ENCODE measurements at places on chromosomes 12 and 14.

- DNase-seq: no peak
Observed at GRCh38 chr12:6641131-6641530, 5.4 kb upstream of the LPAR5 start.

DNA sequence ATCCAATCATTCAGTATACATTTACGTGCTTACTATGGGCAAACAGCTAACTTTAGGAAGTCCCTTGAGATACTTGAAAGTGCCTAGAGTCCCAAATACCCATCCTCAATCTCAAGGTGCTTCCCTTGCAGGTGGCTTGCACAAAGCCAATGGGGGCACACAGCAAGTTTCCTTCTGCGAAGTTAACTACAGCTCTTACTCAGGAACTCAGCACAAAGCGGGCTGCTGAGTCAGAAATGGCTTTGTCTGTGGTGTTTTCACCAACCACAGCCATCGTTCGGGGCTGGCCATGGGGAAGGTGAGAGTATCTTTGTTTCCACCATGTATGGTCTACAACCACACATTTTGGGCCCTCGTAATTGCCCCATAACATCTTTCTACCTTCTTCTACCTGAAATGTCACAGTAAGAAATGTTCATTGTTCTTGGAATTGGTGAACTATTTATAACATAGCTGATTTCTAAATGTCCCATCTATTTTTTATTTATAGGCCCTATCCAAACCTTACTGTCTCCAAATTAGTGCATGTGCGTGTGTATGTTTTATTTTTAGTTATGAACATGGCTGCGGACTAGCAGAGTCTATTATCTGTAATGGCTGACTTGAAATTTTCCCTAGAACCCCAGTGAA lies 13.9 kb downstream of the MFAP5 start:
- no peak for DNase-seq

- DNase-seq: no peak
Observed at GRCh38 chr14:104968541-104969401, 9.4 kb downstream of the AHNAK2 start.

DNA sequence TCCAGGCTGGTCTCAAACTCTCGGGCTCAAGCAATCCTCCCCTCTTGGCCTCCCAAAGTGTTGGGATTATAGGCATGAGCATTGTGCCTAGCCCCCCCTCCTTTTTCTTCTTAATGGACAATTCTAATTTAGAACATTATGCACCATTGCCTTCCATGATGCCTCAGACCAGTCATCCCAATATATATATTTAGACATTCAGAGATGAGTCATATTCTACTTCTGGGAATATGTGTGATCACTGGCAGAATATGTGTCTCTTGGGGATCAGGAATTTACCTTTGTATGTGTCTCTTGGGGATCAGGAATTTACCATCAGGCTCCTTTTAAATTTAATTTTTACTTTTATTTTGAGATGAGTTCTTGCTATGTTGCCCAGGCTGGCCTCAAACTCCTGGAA lies 7.5 kb upstream of the CCDC177 start:
- no peak for DNase-seq

DNA sequence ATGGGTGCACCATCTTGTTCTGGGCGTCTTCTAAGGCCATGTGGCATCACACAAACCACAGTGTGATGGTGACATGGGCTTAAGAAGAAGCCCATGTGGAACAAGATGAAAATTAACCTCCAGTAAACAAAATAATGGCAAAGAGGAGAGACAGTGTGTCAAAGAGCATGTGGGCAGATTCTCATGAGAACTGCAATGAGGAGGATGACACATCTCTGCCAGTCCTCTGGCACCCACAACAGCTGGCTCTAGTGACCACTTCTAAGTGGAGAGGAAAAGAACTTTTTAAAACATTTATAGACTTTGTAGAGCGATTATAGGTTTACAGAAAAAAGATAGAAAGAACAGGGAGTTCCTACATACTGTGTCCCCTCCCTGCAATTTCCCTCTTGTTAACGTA lies 401.4 kb downstream of the ATP23 start:
- DNase-seq: no peak

GRCh38 chr14:64717870-64718269 lies 13.6 kb downstream of the PLEKHG3 start:
- no peak for DNase-seq

GRCh38 chr12:56641219-56641618 lies 4.6 kb downstream of the ATP5F1B start:
- no peak for DNase-seq

- no peak for DNase-seq
Observed at GRCh38 chr14:53265025-53265424, 111.9 kb upstream of the DDHD1 start.

GRCh38 chr12:77685112-77685511 lies 145.6 kb upstream of the NAV3 start:
- DNase-seq: peak; percentile 28

DNA sequence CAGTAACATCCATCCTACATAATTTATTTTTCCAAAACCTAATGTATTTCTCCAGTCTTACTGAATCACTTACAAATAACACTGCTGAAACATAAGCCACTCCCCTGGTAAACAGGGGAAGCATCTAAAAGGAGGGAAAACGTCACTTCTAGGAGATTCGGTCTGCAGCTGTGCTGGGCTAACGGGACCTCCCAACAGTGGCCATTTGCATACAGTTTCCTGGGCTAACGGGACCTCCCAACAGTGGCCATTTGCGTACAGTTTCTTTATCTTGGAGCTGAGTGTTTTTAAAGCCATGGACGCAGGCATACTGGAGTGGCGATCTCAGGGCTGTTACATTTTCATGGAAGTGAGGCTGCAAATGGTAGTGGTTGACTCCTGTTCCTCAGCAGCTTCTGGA lies 242.9 kb downstream of the TMEM132D start:
- no peak for DNase-seq

DNA sequence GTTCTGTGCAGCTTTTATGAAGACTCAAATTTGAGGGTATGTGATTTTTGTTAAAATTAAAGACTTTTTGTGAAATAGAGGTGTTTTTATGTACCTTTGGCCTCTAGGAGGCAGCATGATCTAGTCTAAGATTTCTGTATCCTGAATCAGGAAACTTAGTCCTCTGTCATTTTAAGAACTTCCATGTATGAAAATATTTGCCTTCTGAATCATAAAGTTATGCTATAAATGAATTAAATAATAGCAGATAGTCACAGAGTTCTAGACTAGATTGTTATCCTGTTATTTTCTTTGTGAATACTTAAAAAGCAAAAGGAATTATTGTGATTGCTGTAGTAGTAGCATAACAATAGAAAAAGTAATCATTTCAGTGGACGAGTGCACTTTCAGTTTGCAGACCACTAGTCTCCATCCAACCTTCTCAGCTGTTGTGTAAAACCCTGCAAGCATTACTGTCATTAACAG lies 56.3 kb downstream of the FGD4 start:
- DNase-seq: peak; percentile 42

GRCh38 chr12:114920771-114921554 lies 237.0 kb upstream of the TBX3 start:
- DNase-seq: no peak

DNA sequence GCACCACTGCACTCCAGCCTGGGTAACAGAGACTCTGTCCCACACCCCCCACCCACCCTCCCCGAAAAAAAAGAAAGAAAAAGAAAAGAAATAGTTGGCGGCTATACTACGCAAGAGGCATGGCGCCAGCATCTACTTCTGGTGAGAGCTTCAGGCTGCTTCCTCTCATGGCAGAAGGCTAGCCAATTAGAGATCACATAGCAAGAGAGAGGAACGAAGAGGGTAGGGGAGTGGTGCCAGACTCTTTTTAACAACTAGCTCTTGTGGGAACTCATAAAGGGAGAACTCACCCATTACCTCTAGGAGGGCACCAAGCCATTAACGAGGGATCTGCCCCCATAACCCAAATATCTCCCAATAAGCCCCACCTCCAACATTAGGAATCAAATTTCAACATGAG lies 6.2 kb downstream of the DENND5B start:
- no peak for DNase-seq

DNA sequence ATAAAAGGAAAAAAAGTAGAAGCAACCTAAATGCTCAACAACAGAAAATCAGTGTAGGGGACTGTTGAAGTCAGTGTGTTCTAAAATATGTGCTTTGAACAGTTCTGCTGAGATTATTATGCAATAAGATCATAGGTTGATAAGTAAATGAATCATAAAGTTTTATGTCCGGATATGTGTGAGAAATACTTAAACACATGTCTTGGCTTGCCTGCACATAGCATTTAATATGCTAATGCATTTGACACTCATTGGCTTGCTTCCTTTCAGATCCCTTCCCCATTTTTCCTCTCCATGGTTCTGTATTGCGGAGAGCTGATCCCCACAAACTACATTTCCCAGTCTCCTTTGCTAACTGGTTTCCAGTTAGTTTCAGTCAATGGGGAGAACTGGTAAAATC lies 573.8 kb upstream of the TBX3 start:
- peak; percentile 20 for DNase-seq

DNA sequence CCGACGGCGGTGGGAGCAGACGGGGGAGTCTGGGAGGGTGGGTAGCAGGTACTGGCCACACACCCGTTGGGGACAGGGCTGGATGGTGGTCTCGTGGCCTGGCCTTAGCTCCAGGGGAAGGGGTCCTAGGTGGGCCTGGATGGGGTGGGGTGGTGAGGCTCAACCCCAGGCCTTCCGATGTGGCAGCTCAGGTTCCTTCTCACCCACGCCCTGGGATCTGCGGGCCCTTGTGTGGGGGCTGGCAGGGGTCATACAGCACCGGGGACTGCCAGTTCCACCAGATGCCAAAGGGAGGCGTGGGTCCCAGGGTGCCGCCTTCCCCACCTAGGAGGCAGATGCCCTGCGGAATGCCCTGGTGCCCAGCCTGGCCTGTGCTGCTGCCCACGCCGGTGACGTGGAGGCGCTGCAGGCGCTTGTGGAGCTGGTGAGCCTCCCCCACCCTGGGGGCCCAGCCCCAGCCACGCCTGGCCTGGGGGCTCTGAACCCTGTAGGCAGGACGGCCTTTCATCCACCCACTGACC lies 21.0 kb downstream of the ASPG start:
- DNase-seq: no peak

DNA sequence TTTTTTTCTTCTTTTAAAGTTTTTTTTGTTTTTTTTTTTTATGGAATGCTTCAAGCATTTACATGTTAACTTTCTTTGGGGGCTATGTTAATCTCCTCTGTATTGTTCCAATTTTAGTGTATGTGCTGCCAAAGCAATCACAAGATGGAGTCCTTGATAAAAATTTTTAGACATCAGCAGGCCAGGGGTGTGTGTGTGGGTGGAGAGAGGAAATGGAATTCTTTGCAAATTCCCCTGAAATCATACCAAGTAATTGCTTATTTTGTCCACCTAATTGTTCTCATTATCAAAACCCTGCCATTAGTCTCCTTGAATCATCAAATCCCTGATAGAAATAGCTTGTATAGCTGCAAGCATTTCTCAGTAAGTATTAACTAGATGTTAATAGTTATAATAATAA lies 21.7 kb downstream of the RNF212B start:
- no peak for DNase-seq

DNA sequence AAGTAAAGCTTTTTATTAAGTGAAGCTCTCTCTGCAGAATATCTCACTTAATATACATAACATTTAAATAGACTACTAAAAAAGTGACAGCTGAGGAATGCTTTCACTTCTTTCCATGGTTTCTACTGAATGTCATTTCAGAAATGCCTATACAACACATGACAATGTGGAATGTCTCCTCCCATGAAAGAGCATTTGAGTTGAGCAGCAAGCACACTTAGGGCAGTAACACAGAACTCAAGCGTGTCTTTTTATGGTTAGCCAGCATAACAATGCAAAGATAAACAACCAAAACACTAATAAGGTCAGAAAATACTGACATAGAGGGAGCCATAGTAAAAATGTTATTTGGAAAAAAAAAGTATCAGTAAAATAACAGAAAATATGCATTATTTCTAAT lies 9.4 kb downstream of the PPP1R12A start:
- DNase-seq: no peak

DNA sequence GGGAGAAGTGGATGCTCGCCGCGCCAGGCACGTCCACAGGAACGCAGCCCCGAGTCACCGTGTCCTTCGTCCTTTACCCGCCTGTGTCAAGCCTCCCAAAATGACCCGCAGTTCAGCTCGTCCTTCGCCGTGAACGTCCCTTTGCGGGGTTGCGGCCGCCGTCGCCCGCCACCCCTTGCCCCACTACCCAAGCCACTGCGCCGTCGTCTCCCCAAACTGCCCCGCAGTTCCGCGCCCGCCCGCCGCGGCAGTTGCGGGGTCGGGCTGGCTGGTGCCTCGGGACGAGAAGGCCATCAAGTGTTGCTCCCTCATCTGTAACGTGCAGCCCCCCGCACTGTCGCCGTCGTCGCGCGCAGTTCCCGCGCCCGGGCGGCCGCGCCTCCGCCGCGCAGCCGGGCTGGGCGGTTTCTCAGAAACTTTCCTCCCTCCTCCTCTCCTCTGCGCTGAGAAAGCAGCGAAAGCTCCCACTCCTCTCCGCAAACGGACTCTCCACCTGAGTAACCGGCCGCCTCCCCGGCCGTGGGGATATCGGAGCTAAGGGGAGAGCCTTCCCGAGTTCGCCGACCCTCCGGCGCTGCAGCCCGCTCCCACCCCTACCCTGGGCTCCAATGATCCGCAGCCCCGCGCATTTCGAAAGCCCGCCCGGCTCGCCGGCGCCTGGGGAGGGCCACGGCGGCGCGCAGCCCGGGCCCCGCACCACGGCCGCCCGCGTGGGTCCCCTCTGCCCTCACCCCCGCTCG lies 6.7 kb downstream of the CDKN1B start:
- no peak for DNase-seq

DNA sequence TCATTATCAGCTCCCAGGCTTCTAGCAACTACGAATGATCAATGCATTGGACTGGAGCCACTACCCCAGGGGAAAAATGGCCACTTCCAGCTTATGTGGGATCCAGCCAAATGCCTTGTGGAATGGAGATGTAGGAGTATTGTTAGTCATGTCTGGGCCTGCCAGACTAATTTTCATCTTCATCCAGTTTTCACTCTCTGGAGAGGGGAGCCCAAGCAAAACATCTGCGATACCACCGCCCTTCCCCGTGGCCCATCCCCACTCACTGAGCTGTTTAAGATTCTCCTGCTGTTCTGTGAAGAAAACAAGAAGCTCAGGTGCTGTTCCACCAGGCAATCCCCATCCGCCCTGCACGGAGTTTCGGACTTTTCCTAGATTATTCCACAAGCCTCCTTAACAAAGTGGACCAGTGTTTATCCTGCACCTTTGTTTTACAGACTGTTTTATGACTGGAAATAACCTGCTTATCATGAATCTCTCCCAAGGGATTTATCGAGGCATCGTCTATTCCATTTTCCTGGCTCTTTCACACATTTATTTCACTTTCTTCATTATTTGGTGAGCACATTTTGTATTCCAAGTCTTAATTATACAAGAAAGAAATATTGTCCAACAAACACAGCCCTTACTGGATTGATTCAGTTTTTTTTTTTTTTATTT lies 35.5 kb upstream of the MAX start:
- DNase-seq: no peak

GRCh38 chr12:113862590-113863454 lies 103.3 kb downstream of the RBM19 start:
- peak; percentile 31 for DNase-seq

DNA sequence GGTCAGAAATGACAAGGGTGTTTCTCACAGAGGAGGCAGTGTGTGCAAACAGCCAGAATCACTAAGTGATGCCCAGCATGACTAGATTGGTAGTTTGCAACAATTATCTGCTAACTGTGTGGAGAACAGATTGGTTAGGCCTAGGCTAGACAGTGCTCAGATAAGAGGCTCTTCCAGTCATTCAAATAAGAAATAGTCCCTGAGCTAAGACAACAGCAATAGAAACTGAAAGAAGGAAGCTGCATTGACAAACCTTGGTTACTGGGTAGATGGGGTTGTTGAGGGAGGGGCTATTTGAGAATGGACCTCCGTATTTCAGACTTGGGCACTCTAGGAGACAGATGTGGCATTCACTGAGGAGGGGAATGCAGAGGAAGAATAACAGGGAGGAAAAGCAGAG lies 255.0 kb upstream of the NPAS3 start:
- DNase-seq: no peak

All from HTR-8/SVneo (cell line).